AG10803 (cell line): ENCODE measurements at places on chromosomes 7 and 10.

DNA sequence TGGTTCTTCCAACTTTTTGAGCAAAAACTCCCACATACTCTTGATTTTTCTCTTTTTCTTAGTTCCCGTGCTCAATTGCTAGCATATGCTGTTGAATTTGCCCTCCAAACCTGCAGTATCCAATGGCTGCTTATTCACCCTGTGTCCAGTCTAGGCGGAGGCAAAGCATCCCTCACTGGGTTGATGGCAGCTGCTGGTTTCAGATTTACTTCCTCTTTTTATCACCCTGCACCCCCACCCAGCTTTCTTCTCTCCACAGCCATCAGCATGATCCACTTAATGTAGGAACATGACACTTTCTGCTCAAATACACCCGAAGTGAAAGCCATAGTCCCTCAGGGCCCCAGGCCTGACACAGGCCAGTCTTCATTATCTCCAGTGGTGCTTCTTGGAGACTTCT, 87.6 kb upstream of the ADARB2 start:
- no peak for DNase-seq

DNA sequence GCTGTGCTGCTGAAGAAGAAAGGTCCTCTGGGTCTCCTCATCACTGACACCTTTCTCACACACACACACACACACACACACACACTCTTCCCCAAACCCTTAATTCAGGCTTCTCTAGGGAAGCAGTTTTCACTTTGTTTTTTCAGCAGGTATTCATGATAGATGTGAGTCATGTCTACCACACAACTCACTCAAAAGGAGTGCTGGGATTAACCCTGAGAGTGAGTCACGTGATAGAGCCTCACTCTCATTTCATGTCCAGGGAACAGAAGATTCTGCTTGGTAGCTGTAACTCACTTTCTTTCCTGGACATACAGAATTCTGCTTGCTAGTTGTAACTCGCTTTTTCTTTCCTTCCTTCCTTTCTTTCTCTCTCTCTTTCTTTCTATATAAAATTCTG, 45.4 kb downstream of the VIM start:
- DNase-seq = peak; percentile 38

DNA sequence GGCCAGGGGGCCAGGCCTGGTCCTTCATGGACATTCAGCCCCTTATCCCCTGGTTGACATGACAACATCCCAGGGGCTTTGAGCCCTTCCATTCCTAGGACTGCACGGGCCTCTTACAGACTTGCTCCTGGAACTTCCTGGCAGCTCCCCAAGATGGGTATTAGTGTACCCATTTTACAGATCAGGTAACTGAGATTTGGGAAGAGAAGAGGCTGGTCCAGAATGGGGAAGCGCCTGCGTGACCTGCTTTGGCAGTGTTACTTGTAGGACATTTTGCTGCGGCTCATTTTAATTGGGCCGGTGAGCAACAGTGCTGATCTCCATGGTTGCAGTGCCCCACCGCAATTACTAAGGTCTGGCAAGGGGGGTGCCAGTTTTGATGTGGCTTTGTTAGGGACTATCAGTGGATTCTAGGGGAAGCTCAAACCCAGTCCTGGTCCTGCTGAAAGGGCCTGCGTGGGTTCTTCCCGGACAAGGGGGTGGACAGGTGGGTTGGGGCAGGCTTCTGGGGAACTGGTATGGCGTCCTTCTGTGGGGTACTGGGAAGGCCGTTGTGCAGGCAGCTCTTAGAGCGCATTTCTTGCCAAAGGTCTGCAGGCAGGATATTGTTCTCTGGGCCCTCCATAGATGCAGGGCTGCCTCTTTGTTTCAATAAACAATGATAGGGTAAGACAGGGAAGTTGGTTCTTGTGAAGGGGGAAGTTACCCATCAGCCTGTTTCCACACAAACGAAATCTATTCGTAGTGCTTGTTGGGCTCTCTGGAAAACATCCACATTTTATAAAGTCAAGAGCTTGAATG, 137.6 kb downstream of the RGS10 start:
- DNase-seq = no peak

GRCh38 chr7:24069751-24070150, 214.2 kb upstream of the NPY start:
- no peak for DNase-seq

DNA sequence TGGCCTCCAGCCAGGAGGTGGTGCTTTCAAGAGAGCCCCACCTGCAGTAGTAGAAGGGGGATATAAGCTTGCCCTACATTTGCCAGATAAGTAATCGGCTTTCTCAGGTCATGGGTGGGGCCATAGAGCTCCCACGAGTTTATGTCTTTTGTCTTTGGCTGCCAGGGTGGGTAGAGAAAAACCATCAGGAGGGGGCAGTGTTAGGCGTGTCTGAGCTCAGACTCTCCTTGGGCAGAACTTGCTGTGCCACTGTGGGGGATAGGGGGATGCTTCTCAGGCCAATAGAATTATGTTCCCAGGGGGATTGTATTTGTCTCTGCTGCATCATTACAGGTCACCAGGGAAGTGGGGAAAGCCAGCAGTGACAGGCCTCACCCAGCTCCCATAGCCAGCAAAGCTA, 12.3 kb upstream of the MRPS33 start:
- no peak for DNase-seq

DNA sequence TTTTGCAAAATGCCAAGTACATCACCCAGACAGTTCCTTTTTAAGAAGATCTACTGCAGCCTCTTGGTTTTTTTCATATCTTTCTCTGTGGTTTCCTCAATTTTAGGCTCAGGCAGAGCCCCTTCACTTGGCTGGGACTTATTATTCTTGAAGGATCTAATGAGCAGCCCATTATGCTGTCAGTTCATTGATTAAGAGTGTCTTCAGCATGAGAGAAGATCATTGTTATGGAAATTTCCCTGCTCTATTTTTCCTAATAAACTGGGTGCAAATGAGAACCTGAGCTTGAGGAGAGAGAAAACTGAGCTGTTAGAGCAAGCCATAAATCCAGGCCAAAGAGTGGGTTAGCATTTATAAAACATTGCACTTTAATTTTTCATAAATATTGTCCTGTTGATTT, 146.5 kb downstream of the SEC23IP start:
- no peak for DNase-seq

DNA sequence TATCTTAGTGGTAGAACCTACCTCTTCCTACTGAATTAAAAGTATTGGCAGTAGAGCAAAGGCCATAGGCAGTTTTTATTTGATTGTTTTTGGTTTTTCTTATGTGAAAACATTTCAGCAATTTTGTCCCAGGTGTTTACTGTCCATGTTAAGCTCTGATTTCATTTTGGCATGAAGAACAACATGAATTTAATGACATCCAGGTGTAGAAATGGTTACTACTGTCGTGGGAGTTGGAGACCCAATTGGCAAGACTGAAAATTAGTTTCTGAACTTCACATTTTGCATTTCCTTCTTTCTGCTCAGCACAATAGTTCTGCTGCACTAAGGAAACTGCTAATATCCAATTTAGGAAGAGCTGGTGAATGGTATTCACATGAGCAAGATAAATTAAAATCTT, 38.0 kb upstream of the TMEM196 start:
- DNase-seq = no peak

- DNase-seq = no peak
Observed at GRCh38 chr7:111561654-111561903, 713 bp downstream of the IMMP2L start.

- no peak for DNase-seq
Observed at GRCh38 chr7:16599860-16600259, 45.7 kb downstream of the ANKMY2 start.

- DNase-seq = peak; percentile 51
Observed at GRCh38 chr10:126013489-126014281, 117.3 kb downstream of the FANK1 start.

- DNase-seq = no peak
Observed at GRCh38 chr7:5363729-5364128, 59.9 kb downstream of the TNRC18 start.
